ENCODE measurements at places on chromosomes 2 and 18.

GRCh38 chr2:48452108-48452507 is 77.8 kb upstream of the STON1 start:
- no peak for DNase-seq

DNA sequence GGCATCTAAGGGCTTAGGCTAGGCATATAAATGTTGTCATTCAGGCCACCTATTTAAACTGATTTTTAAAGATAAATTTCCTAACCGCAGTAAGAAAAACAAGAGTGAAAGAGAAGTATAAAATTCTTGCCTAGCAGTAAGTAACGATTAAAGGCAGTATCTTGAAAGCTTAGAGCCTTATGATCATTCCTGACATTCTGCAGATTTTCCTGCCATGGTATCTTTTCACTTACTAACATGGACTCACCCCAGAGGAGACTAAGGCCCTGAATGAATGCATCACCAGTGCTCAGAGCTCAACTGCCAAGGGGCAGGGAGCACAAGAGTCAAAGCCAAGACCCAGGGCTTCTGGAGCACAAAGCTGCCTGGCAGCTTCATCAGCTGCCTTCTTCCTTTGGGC is 133.1 kb downstream of the GCA start:
- DNase-seq: no peak

- no peak for DNase-seq
These were observed 159.0 kb upstream of the HAAO start for GRCh38 chr2:42951263-42951938.

GRCh38 chr18:23619388-23619881 is 33.1 kb upstream of the NPC1 start:
- peak; percentile 32 for DNase-seq

DNA sequence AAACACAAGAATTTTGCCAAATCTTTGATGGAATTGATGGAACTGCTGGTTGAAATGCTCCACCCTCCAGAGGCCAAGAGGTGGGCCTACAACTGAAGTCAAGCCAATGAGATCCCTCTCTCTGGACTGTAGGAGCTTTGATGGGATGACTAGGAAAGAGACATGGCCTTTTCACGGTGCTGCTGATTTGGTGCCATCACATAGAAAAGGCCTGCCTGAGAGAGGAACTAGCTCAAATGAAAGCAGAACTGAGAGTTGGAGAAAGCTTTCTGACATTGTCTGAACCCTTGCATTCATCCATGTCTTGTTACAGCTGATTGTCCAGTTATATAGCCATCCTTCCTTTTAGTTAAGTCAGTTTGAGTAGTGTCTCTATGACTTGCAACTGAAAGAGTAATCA is 283.8 kb upstream of the LYPD1 start:
- DNase-seq: no peak

DNA sequence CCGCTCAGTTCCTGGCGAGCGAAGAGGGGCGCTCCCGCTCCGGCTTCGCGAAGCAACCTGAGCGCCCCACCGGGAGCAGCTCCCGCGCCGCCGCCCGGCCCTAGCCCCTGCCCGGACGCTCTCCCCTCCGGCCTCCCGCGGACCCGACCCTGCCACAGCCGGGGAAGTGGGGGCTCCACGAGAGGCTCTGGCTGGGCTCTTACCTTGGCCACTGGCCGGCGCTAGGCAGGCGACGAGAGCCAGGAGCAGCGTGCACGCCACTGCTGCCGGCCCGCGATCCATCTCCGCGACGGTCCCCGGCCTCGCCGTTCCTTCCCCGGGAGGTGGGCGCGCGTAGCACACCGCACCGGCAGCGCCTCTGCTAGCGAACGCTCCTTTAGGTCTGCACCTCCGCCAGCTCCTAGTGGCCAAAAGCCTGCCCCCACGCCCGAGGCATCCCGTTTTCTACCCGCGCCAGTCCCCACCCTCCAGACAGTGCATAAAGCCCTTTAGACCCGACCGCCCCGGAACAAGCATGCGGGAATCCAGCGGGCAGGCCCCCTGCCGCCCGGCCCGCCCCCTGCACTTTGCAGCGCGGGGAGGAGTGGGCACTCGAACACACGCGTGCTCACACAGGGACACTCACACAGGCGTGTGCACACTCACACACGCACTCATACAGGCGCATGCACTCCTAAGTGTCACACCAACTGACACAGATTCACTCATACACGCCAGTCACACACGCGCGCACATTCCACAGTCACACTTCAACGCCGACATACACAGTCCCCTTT is at the start of gene LRP2:
Gene LRP2 (minus strand): TSS at position 417 of the 776 bp plus-strand sequence. CDS start 135 bp downstream, at position 282.
- DNase-seq: peak; percentile 51

GRCh38 chr18:50563376-50563775 is 3.5 kb downstream of the MAPK4 start:
- no peak for DNase-seq

DNA sequence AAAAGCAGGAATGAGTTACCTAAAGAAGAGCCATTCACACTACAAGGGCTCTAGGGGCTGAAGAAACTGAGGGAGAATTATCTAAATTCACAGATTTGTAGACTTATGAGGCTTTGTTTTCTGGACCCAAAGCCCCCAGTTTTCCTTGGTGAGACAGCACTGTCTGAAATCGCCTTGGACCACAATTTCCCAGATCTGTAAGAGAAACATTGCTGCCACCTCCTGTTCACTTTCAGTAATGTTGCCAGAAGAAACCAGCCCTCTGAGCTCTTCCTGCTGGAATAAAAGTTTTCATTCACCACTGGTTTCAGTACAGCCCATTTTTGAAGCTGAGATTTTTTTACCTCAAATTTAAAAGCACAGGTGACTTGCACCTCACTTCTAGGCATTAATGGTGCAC is 169.2 kb downstream of the CDH20 start:
- peak; percentile 15 for DNase-seq

GRCh38 chr2:218476676-218477075 is 57.8 kb downstream of the VIL1 start:
- DNase-seq: no peak

DNA sequence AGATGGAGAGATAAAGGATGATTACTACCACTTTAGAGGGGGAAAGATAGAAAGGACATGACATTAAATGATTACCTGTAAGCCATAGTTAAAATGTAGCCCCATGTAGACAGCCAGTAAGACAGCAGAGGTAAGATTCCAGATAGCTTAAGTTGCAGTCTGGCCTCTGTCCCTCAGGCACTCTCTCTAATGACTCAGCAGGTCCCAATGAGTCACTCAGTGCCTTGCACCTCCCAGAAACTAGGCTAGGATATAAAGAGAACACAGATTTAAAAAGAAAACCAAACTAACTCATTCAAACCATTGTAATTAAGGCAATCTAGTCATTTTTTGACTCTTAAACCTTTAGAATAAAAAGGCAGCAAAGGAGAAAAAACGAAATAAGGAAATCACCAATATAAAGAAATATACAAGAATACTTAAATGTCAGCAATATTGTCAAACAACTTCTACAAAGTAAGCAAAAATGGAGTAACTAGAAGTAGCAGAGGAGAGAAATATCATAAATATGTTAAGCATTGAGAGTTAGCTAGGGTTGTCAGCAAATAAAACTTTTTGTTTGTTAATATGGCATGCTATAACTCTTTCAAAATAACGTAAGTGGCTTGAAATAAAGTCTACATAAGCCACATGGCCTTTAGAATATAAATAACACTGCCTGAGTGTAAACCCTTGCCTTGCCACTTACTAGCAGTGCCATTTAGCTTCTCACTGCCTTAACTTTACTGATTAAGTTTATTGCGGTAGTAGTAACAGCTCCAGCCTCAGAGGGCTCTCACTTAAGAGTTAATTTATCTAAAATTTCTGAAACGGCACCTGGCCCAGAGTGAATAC is 48.5 kb downstream of the SOCS6 start:
- DNase-seq: no peak

DNA sequence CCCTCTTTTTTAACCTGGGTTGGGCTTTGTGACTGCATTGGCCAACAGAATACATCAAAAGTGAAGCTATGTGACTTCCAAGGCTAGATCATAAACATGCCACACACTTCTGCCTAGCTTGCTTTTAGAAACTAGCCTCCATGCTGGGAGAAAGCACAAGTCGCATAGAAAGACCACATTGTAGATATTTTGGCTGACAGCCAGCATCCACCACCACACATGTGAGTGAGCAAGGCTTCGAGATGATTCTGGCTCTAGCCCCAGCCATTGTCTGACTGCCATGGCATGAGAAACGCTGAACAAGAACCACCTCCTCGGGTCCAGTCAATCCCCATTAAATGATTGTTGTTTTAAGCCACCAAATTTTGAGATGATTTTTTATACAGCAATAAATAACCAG is 66.8 kb upstream of the STPG4 start:
- no peak for DNase-seq

- DNase-seq: no peak
These were observed 142.0 kb downstream of the ATAD2B start for GRCh38 chr2:23784971-23785370.

DNA sequence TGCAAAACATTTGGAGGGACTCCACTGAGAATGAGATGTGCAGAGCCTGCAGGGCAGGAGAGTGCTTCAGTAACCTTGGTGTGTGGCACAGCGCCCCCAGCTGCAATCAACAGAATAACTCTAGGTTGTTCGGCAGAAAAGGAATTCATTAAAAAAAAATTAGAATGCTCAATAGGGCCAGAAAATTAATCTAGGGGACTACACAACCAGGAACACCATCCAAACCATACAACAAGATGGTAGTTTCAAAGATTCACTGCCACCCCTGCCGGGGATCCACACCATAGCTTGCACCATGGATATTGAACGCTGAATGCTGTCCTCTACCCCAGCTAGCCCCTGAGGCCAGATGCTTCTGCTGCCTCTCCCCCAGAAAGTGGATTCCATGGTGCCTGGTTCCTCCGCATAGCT is 50.1 kb downstream of the THUMPD2 start:
- peak; percentile 31 for DNase-seq

All from activated T-cell treated with anti-CD3 and anti-CD28 coated beads, Interleukin-2, amount 50 U/mL, for 48 hours (primary cell).